ENCODE measurements at places on chromosomes 12 and 14. TPM values are rescaled to one million over a fixed set of nuclear protein-coding genes. Genes with fewer than 3 reads are reported as not detected.
A peak's percentile ranks its signal among the peaks of the same experiment; 100 is the strongest.

GPD1 gene
- polyA plus RNA-seq = 3.7 TPM

RBP5 gene
- polyA plus RNA-seq = 17.5 TPM

DNA sequence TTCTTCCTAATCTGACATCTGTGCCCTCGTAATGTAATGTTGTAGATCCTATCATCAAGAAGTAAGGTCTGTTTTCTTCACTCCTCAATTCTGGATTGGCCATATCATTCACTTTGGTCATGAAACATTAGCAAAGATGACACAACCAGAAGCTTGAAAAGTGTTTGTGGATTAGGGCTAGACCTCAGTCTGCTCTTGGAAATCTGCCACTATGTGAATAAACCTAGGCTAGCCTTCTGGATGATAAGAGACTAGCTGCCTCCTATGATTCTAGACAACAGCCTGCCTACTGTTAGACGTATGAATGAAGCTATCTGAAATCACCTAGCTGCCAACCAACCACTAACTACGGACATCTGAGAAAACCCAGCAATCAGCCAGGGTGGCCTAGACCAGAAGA lies 38.7 kb upstream of the LYZ start:
- DNase-seq = no peak

GRCh38 chr12:54392485-54393206 lies 8.1 kb upstream of the ZNF385A start:
- no peak for DNase-seq

DNA sequence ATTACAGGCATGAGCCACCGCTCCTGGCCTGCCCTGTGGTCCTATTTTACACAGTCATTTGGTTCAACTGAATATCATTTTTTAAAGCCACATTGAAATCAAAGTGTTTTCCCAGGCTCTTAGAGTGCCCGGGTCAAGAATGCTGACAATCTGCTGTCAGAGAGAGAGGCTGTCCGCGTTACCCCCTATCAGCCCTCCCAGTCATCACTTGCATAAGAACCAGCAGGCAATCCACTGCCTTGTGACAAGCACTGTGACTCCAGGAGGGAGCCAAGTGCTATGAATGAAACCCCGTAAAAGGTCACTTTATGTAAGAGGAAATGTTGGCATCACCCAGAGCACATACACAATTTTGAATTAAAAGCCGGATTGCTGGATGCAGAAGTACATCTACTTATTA lies 13.5 kb downstream of the PHLDA1 start:
- DNase-seq = peak; percentile 61

- DNase-seq = no peak
Observed at GRCh38 chr12:21940549-21941505, at the start of gene ABCC9. ABCC9 (minus strand) TSS chr12:21941426; CDS start chr12:21936674, 4,752 bp downstream.

DNA sequence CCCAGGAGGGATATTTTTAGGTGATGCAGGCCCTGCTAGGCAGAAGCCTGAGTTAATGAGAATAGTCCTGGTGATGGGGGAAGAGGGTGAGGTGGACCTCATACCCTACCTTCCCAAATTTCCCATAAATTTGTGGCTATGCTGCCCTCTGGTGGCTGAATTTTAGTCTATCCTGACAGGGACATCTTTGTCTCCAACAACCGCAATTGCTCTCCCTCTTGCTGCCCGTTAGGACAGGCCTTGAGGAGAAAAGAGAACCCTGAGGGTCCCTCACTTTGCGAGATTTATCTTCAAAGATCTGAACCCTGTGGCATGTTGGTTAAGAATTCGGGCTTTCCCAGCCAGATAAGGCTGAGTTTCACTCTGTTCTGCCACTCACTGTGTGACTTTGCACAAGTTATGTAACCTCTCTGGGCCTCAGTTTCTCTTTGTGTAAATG lies 9.8 kb upstream of the ZNF385A start:
- DNase-seq = peak; percentile 25
